Fibroblast of skin of right biceps (primary cell): ENCODE measurements at places on chromosomes 1 and 21.

GRCh38 chr1:246066573-246066972, 440.5 kb downstream of the SMYD3 start:
- DNase-seq = no peak

DNA sequence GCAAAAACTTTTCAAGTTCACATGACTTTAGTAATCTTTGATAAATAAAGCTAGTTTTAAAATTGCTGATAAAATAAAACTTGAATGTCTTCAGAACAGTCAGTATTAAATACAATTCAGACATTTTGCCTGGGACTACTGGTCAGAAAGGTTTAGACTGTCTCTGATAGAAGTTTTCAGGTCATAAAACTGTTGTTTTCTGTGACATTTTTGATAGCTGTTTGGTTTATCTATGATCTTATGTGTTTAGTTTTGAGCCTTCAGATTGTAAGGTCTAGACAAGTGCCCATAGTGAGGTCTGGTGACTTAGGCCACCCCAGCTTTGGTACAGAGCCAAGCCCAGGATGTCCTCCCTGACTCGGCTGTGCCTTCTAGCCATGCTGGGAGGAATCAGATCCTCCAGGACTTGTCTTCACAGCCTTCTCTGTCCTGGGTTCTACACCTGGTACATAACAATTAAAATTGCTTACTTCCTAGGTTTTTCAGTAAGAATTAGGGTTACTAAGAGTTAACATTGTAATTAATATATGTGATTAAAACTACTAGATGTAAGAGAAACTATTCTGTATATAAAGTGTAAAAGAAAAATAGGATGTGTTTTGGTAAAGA, 15.1 kb upstream of the DNAH14 start:
- DNase-seq = no peak

DNA sequence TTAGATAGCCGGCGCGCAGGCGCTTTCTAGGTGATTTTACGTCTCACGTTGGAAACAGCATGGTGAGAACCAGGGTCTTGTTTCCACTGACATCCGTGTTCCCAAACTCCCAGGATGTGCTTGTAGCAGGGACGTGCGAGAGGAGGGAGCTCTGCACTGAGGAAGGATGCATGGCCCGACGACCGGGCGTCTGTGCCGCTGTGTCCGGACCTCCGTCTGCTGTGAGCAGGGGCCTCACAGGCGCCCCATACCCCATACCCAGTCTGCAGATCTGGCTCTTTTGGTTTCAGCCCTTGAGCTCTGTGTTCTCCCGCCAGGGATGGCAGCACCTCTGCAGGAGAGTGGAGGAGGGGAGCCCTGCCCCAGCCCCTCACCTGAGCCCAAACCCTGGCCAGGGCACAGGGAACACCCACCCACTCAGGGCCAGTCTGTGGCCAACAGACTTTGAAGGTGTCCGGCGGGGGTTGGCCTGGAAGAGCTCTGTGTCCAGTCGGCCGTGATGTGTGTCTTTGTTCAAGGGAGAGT, 67.2 kb upstream of the COL6A1 start:
- DNase-seq = no peak

- no peak for DNase-seq
Measured at GRCh38 chr1:117260761-117261423, 50.2 kb upstream of the VTCN1 start.
